Cardiac atrium fibroblast (primary cell): ENCODE measurements at places on chromosomes 5 and 9. TPM values are rescaled to one million over a fixed set of nuclear protein-coding genes. Genes with fewer than 3 reads are reported as not detected.

The P4HA2 gene
- total RNA-seq: 242 and 268 TPM in 2 replicates

The GPR150 gene
- total RNA-seq: 0.54 TPM in 1 of 2 replicates, not detected in the other

The IRX1 gene
- 3.4 TPM in 1 of 2 replicates, not detected in the other for total RNA-seq

The PCDHA1 gene
- not detected in 2 replicates for total RNA-seq

The ARSI gene
- total RNA-seq: 0.32 and 2.0 TPM in 2 replicates

The CDH9 gene
- total RNA-seq: not detected in 2 replicates

The LMX1B gene
- not detected in 2 replicates for total RNA-seq

The TESK1 gene
- total RNA-seq: 14.1 and 16.1 TPM in 2 replicates

The CCDC192 gene
- total RNA-seq: not detected in 2 replicates

The TNC gene
- total RNA-seq: 0.18 and 1.6 TPM in 2 replicates
